Stimulated activated CD8-positive, alpha-beta memory T cell treated with anti-CD3 and anti-CD28 coated beads, Interleukin-4, amount 100 ng/mL, for 1 hour (primary cell): ENCODE measurements at places on chromosomes 4 and X.

GRCh38 chr4:108555701-108556100 is 64.7 kb upstream of the RPL34 start:
- no peak for DNase-seq

DNA sequence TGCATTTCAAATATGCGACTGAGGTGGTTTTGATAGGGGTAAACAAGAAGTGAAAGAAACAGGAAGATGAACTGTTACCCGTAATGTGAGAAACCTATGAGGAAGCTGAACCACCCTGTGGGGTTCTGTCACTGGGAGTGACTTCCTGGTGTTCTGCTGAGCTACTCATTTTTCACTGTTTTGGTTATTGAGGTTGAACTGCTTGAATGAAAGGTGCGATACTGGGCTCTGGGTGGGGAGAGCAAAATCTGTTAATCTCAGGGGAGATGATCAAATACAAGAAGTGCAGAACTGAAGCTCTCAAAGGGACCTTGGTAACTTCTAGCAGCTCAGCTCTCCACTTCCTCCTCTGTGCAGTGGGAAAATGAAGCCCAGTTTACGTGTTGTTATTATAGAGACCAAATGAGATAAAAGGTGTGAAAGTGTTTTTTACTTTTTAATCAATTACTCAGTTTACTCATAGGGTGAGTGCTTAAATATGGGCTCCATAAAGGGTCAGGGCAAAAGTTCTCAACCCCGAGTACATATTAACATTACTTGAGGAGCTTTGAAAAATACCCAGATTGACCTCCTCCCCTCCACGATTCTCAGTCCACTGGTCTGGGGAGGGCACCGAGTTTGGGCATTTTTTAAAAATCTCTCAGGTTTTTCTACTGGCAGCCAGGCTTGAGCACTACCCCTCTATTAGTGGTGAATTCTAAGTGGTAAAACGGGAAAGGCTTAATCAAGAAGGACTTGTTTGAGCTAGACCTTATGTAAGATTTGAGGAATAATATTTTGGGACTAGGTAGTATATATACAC is 66.7 kb downstream of the COQ2 start:
- DNase-seq = no peak

DNA sequence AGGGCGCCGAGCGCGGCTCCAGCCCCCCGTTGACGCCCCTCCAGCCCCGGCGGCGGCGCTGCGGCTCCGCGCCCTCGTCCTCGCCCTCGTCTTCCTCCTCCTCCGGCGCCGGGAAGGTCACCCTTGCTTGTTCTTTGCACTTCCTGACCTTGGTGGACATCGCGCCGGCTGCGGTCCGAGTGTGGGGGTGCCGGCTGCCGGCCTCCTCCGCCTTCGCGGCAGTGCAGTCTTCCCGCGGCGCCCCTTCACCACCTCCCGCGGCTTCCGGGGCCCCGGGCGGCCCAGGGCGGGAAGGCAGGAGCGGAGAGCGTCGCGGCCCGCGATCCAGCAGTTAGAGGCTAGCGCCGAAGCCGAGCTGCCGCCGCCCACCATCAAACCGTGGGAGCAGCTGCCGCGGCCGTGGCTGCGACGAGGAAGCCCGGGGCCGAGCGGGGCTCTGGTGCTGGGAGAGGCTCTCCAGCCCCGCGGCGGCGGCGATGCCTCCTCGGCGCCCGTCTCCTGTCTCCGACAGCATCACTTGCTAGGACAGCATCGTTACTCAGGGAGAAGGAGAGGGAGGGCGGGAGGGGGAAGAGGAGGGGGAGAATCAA is at the start of gene TRPC3:
Gene TRPC3, minus strand, starts transcription at position 540 of the 590 bp plus-strand sequence. Its CDS starts 380 bp downstream, at position 160.
- no peak for DNase-seq

GRCh38 chr4:164012396-164013027 is 518.0 kb downstream of the TMA16 start:
- no peak for DNase-seq

GRCh38 chrX:148562846-148563245 is 62.4 kb downstream of the AFF2 start:
- DNase-seq = no peak

DNA sequence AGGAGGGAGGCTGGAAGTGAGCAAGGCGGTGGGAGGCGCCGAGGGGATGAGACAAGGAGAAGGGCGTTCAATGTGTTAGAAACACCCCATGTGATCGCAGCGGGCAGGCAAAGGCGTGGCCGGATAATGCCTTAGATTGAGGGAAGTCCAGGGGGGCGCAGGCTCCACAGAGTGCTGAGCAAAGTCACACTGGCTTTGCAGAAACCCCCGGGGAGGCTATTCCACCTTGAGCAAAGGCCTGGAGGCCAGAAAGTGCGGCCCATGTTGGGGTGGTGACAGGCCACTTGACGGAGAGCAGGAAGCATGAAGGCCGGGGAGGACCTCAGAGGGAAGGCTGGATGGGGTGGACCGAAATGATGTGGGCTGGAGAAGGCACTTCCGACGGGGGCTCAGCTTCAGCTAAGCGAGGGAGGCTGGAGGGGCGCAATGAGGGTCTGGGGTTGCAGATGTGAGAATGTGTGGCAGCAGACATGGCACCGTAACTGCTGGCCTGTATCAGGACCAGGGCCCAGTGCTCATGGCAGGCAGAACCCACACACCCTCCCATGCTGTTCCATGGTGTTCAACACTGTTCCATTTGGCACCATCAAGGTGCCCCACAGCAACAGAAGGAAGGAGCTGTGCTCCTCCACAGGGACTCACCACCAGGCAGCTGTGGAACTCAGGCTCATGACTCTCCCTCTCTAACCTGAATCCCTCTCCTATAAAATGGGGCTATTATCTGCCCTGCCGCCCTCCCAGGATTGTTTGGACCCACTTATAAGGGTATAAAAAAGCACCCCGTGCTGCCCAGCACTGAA is 50.3 kb downstream of the HMX1 start:
- DNase-seq = no peak

DNA sequence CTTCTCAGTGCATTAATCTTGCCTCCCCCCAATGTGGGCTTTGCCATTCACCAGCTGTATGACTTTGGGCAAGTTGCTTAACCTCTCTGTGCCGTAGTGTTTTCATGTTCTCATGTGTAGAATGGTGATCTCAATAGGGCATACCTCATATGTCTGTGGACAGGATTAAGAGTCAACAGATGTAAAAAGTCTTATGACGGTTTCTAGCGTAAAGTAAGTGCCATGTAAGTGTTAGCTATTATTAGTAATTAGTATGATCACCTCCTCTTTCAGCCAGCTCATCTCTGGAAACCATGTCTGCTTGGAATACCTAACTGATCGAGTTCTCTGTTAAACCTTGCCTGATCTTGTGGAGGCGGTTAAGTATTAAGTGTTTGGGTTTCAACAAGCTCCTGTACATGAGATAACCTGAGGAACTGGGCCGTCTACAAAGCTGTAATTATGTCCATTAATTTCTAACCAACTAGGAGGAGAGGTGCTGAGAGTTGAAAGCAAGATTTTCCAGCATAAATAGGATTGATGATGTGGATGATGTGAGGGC is 66.3 kb downstream of the TSC22D3 start:
- DNase-seq = no peak

DNA sequence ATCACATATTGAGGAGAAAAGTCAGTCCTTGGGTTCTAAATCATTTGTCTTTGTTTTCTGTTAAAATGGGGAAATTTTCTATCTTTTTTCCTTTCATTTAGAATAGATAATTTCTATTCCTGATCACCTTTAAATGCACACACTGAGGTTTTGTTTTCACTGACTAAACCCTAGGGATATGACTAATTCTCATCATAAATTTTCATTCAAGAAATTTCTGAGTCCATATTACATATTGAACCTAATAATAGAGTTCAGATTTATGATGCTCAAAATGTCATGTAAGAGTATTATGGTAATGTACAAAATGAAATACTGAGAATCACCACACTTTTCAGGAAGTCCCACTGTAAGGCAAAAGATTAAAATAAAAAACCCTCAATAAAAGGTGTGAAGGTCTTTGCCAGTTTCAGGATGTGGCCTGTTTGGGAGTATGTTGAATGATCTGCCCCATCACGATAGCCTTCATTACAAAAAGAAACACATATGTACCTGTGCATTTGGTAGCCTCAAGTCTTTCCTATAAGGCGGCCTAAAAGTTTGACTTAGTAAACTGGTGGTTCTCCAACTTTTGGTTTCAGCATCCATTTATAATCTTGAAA is 49.4 kb downstream of the LEF1 start:
- DNase-seq = no peak

DNA sequence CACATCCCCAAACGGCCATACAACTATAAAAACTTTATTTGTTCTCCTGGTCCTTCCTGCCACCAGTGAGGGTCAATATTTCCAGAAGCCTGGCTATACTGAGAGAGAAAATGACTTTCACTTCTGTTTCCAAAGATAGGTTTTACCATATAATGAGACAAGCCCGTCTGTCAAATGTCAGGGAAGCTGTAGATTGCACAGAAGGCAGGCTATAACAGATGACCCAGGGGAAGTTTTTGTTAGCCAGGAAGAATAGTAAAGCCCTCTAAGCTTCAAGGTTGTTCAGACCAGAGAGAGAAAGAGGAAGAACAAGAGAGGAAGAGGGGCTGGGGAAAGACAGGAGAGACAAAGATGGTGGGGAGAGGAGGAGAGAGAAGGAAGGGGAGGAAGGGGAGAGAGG is 217.5 kb downstream of the GBA3 start:
- no peak for DNase-seq

- DNase-seq = no peak
Observed at GRCh38 chr4:182843808-182844325, 73.3 kb downstream of the DCTD start.

- DNase-seq = no peak
Observed at GRCh38 chr4:37109756-37110155, 134.8 kb upstream of the NWD2 start.
